Activated CD4-positive, alpha-beta T cell treated with anti-CD3 and anti-CD28 coated beads, Interleukin-10, Interleukin-2, amounts not matched to agents 100 ng/mL and 50 ng/mL, durations not matched to agents 16 hours and 8 hours (primary cell): ENCODE measurements at places on chromosomes 5 and 9.

- no peak for DNase-seq
Measured at GRCh38 chr5:56142233-56142613, 90.9 kb downstream of the ANKRD55 start.

- DNase-seq = no peak
Measured at GRCh38 chr5:73180566-73180965, 7.6 kb downstream of the TMEM174 start.

- DNase-seq = no peak
Measured at GRCh38 chr9:4038182-4038723, 261.6 kb downstream of the GLIS3 start.

- no peak for DNase-seq
Measured at GRCh38 chr9:75852746-75853145, 37.7 kb upstream of the PCSK5 start.

DNA sequence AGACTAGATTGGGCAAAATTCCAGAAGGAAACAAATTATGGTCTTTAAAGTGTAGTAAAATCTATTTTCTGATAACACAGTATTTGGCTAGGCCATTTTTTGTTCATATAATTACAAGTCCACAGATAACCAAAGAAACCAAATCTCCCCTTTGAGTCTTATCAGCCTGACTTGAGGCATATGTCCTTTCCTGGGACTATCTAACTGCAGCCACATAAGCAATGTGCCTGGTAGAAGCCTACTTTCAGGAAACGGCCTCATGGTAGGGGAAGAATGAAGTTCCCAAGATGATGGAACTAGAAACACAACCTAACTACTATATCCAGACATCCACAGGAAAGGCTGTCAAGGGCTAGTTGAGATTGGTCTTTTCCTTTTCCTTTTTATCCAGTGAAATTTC lies 130.0 kb downstream of the PIK3R1 start:
- no peak for DNase-seq

DNA sequence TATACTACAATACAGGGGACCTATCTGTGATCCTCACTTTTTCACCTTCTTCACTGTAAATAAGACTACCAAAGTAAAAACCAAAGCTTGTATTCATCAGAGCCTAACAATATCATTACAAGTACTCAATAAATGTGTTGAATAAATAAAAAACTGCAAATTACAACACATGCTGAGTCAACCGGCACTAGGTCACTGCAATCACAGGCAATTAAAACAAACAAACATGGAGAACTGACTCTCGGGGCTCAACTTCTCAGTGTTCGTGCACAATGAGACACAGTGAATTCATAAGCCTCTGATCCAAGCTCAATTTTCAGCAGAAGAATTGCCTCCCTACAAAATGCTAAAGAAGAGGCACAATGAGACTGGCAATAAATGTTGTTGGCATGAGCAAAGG lies 69.2 kb downstream of the CDK5RAP2 start:
- no peak for DNase-seq
